Ecto neural progenitor cell (in vitro differentiated cells): ENCODE measurements at places on chromosomes 6 and 20.

- DNase-seq: no peak
Observed at GRCh38 chr6:15290962-15291704, 45.3 kb downstream of the JARID2 start.

DNA sequence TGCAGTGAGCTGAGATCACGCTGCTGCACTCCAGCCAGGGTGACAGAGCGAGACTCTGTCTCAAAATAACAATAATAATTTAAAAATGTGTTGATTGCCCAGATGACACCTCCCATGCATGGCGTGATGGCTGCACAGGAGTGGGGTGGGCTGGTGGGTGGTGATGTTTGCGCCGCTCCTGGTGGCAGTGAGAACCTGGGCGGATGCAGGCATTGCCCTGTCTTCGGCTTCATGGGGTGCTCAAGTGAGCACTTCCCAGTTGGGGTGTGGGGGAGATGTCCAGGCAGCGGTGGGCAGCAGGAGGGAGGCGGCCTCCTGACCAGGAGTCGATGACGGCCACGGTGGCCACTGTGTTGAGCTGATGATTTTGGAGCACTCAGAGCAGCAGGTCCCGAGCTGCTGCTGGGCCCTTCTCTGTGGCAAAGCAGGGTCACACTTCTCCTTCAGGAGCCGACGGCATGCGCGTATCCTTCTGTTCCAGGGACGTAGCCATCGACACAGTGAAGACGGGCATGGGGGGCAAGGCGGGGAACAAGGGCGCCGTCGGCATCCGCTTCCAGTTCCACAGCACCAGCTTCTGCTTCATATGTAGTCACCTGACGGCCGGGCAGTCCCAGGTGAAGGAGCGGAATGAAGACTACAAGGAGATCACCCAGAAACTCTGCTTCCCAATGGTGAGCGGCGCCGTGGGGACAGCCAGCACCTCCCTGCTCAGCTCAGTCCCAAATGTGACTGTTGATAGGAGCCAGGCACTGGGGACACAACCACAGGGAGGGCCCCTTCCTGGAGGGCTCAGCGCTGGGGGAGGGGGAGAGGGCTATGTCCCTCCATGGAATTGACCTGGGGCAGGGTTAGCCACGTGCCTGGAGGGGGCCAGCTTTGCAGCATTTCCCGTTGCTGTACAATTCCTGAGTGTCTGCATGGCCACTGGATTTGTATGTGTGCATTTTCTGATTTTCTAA lies 89.7 kb downstream of the SYNJ2 start:
- DNase-seq: no peak

GRCh38 chr6:21228411-21228810 lies 365.1 kb upstream of the SOX4 start:
- no peak for DNase-seq

DNA sequence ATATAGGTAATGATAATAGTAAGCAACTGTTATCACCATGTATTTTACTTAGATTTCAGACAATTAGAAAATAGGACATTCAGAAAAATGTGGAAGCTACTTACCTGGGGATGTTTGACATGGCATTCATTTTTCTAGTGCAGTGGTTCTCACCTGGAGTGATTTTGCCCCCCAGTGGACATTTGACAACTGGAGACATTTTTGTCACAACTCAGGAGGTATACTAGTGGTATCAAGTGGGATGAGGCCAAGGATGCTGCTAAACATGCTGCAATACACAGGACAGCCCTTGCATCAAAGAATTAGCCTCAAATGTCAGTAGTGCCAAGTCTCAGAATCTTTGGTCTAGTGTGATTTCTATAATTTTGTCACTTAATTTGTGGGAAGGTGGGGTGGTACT lies 36.1 kb downstream of the NUS1 start:
- DNase-seq: no peak

DNA sequence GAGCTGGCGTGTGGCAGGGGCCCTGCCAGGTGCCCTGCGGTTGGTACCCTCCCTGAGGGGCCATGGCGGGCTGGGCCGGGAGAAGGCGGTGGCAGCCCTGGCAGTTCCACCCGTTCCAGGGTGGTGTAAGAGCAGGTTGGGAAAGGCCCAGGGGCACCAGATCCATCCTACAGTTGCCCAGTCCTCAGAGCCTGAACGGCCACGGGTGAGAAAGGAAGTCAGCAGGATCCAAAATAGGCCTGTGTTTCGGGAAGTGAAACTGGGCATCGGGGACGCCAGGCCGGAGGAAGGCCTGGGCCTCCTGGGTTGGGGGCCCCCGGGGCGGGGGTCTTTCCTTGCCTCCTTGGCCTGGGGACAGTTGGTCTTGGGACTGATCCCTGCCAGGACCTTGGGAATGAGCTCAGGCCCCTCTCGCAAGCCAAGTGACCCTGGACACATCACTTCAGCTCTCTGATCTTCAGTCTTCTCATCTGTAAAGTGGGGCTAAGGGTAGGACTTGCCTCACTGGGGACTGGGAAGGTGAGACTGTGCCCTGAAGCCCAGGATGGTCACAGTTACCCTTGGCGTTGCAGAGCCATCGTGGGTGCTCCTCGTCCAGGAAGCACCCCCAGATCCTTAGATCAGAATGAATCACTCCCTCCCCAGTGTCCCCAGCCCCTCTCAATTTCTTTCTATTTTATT lies 18.1 kb upstream of the NOL4L start:
- no peak for DNase-seq

DNA sequence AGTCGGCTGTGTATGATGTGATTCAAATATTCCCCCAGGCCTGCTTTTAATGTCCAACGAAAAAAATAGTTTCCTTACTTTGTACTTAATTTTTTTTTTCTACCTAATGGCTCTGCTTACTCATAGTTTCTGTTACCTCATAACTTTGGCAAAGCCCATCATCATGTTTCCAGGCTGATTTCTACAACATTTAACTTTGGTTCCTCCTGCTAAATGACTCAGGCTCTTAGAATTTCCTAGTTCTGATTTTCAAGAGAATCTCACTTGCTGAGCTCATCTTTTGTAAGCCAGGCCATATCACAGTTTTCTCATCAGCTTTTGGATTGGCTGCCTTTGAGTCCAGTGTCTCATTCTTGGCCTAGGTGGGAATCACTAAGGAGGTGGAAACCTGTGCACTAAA lies 323.1 kb downstream of the HDGFL1 start:
- DNase-seq: no peak

GRCh38 chr20:24785141-24786110 lies 163.6 kb upstream of the CST7 start:
- DNase-seq: no peak

DNA sequence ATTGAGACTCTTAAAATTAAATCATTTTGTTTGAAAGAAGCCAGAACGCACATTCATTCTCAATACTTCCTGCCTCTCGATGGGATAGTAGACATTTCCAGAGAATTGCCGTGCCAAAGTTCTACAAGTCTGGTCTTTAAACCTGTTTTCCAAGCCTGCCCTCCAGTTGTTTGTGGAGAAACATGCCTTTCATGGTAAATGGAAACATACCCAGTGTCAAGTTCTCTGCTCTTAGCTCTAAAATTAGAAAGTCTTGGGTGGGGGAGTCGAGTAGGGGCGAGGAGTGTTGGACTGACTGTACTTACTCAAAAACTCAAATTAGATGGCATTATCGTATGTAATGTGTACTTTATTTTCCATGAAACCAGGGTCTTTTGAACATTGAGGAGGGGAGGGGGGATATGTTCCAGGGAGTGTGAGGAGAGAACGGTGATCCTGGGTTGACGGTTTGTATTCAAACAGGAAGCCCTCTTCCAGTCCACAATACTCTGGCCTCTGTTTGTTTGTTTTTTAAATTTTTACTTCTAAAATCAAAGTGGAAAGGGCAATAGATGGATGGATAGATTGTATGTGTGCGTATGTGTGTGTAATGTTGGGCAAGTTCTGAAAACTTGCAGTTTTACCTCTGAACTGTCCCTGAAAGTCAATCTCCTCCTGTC lies 106.8 kb upstream of the ARMC2 start:
- no peak for DNase-seq
